ENCODE measurements at places on chromosomes 3 and 15. TPM values are rescaled to one million over a fixed set of nuclear protein-coding genes. Genes with fewer than 3 reads are reported as not detected.

DNA sequence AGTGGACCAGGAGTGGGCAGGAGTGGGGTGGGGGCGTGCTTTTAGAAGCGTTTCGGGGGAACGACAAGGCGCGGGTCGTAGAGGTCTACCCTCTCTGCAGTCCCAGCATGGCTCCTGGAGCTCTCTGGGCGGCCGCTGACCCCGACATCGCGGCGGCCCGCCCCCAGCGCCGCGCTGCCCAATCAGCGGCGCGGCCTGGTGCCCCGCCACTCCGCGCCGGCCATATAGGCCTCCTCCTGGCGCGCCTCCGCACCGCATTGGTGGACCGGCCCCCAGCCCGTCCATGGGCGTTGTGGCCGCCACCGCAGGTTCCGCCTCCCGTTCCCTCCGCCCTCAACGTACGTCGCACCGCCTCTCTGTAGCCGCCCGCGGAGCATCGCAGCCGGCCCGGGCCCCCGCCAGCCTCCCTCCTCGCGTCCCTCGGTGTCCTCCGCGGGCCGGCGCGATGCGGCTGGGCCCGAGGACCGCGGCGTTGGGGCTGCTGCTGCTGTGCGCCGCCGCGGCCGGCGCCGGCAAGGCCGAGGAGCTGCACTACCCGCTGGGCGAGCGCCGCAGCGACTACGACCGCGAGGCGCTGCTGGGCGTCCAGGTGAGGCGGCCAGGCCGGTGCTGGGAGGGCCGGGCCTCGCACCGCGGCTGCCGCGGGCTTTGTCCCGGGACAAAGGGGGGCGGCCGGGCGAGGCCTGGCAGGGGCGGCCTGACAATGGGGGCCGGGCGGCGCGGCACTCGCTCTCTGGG is at the start of gene RCN2:
RCN2 (plus strand) TSS at position 353 of the 738 bp plus-strand sequence; CDS start at position 446, 93 bp downstream.
- no peaks in the 10 kb centered on the region for H3K27me3 ChIP-seq
- H3K36me3 ChIP-seq = peaks cover 4% of the 10 kb centered on the region
- H3K4me1 ChIP-seq = peaks cover 6% of the 10 kb centered on the region

GRCh38 chr3:25584011-25584789 is 80.5 kb downstream of the TOP2B start:
- DNase-seq = no peak
- 0 out of 2 replicates have a peak, but pooled peaks cover 5% of the 10 kb centered on the region for H3K27me3 ChIP-seq
- no peak overlapping the region for H3K27ac ChIP-seq
- H3K4me1 ChIP-seq = no peaks in the 10 kb centered on the region
- no peak overlapping the region for H3K4me3 ChIP-seq

- peak overlapping the region; percentile 26 for H3K27ac ChIP-seq
- H3K4me3 ChIP-seq = no peak overlapping the region
- H3K27me3 ChIP-seq = no peaks in the 10 kb centered on the region
- DNase-seq = peak; percentile 56
- no peaks in the 10 kb centered on the region for H3K36me3 ChIP-seq
- peaks cover 39% of the 10 kb centered on the region for H3K4me1 ChIP-seq
Measured at GRCh38 chr3:73556520-73557372, 68.0 kb downstream of the PDZRN3 start.

DNA sequence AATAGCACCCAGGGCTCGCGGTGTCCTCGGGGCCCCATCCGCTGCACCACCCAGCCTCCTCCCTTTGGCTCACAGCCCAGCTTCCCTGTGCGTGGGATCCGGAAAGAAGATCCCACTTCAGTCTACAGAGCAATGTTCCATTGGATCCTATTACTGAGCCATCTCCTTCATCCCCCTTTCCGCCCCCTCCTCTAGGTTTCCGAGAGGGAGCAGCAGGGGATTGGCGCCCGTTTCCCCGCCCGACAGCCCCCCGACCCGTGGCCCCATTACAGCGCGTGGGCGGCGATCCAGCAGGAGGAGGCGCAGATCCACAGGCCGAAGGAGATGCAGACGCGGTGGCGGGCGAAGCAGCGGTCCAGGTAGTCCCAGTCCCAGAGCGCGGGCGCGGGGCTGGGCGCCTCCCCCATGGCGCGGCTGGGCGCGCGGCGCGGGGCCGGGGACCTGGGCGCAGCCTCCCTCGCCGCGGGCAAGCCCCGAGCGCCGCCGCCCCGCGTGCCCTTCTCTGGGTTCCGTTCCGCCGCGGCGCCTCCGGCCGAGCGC is 340 bp downstream of the TMEM44 start:
- H3K4me3 ChIP-seq = peak overlapping the region; percentile 83
- H3K27ac ChIP-seq = peak overlapping the region; percentile 65
- H3K4me1 ChIP-seq = no peaks in the 10 kb centered on the region

DNA sequence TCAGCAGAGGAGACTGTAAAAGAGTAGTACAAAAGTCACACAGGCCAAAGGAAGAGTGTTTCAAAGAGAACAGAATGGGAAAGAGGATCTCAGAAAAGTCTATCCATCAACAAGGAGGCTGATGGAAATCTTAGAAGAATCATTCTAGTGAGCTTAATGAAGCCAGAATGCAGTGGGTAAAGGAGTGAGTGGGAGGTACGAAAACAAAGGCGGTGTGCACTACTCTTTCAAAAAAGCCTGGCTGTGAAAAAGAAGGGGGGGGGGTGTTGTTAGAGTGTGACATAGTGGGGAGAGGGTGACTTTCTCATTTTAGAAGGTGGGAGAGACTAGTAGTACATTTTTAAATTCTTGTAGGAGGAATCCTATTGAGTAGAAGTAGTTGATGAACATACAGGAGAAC is 11.7 kb downstream of the PAQR9 start:
- H3K27ac ChIP-seq = no peak overlapping the region
- no peaks in the 10 kb centered on the region for H3K4me1 ChIP-seq
- no peaks in the 10 kb centered on the region for H3K36me3 ChIP-seq
- DNase-seq = no peak

GRCh38 chr3:20669675-20670074 is 483.7 kb upstream of the SGO1 start:
- no peak overlapping the region for H3K4me3 ChIP-seq
- H3K4me1 ChIP-seq = peaks cover 15% of the 10 kb centered on the region
- no peaks in the 10 kb centered on the region for H3K27me3 ChIP-seq

- no peaks in the 10 kb centered on the region for H3K36me3 ChIP-seq
- H3K4me1 ChIP-seq = no peaks in the 10 kb centered on the region
- peak; percentile 4 for DNase-seq
- H3K27me3 ChIP-seq = no peaks in the 10 kb centered on the region
- no peak overlapping the region for H3K27ac ChIP-seq
Measured at GRCh38 chr3:102447272-102447671, 12.5 kb downstream of the ZPLD1 start.

DNA sequence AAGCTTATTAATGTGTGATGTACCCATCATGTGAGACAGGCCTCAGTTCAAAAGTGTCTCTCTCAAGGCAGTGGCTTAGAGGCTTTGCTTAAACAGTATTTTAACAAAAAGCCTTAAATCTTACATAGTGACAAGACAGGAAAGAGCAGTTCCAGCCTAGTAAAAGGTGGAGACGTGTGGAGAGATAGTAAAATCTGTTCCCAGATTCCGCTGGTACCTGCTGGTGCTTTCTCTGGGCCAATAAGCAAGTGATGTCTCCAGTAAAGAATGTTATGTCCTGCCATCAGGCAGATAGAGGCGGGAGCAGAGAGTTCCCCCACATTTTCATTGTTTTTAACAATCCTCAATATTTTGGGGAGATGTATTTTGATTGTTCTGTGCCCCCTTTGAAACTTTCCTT is 135.0 kb downstream of the VPS8 start:
- H3K27me3 ChIP-seq = no peaks in the 10 kb centered on the region
- no peaks in the 10 kb centered on the region for H3K36me3 ChIP-seq
- no peaks in the 10 kb centered on the region for H3K4me1 ChIP-seq
- DNase-seq = no peak

DNA sequence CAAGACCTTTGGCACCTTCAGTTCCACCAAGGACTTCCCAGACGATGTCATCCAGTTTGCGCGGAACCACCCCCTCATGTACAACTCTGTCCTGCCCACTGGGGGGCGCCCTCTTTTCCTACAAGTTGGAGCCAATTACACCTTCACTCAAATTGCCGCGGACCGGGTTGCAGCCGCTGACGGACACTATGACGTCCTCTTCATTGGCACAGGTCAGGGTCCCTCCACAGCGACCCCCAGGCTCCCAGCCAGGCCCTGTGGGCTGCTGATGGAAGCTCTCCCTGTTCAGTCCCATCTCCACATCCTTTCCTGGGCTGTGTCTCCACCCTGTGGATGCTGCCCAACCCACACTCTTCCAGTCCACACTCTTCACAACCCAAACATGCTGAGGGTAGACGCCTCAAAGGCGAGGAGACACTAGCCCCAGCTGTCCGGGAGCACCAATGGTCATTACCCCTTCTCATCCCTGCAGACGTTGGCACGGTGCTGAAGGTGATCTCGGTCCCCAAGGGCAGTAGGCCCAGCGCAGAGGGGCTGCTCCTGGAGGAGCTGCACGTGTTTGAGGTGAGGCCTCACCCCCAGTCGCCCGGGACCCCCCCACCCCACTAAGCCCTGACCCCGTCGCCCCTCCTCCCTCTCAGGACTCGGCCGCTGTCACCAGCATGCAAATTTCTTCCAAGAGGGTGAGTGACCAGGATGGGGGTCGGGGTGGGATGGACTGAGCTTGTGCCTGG is 4.3 kb upstream of the LSMEM2 start:
- peaks cover 11% of the 10 kb centered on the region for H3K4me1 ChIP-seq
- H3K36me3 ChIP-seq = no peaks in the 10 kb centered on the region
- H3K27ac ChIP-seq = no peak overlapping the region
- no peaks in the 10 kb centered on the region for H3K27me3 ChIP-seq

GRCh38 chr3:184241447-184242296 is 7.1 kb downstream of the ALG3 start:
- no peak overlapping the region for H3K27ac ChIP-seq
- peak; percentile 54 for DNase-seq
- H3K4me3 ChIP-seq = no peak overlapping the region
- H3K27me3 ChIP-seq = no peaks in the 10 kb centered on the region
- no peaks in the 10 kb centered on the region for H3K4me1 ChIP-seq

DNA sequence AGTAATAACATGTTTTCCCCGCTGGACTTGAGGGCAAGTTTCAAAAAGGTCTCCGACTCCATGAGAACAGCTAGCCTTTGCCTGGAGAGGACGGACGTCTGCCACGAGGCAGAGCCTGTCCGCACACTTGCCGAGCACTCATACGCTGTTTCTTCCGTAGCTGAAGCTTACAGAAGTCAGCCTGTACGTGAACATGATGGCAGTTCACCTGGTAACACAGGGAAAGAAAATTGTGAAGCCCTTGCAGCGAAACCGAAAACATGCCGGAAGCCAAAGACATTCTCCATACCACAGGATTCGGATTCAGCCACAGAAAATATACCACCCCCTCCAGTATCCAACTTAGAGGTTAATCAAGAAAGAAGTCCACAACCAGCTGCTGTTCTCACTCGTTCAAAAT is 43.9 kb upstream of the RASA2 start:
- H3K27me3 ChIP-seq = no peaks in the 10 kb centered on the region
- peak overlapping the region; percentile 53 for H3K27ac ChIP-seq
- no peak overlapping the region for H3K4me3 ChIP-seq
- H3K36me3 ChIP-seq = peaks cover 77% of the 10 kb centered on the region
- no peak for DNase-seq

DNA sequence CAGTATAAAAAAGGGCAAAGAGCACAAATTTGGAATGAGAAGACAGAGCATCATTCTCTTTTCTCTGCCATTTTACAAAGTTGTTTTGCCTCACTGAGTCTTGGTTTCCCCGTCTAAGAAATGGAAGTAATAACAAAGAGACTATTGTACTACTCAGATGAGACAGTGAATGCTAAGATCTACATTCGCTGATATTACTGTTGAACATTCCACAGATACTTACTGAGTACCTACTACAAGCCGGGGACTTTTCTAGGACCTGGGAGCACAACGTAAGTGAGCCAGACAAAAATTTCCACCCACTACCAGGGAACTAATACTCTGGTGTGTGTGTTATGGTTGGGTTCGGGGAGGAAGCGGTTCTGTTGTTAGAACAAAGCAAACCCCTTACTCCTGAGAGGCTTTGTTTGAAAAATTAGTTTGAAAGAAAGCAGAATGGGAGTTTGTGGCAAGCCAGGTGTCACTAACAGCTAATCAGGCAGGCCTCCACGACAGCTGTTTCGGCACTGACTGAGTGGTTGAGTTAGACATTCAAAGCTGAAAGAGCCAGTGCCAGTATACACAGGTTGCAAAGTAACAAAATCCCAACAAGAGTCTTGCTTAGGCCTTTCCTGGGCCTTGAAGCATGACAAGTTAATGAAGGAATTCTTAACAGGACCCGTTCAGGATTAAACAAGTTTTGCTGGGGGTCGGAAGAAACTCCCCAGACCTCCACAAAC is 458.3 kb downstream of the EDEM1 start:
- DNase-seq = no peak
- no peak overlapping the region for H3K27ac ChIP-seq
- H3K4me1 ChIP-seq = no peaks in the 10 kb centered on the region
- H3K4me3 ChIP-seq = no peak overlapping the region
- no peaks in the 10 kb centered on the region for H3K36me3 ChIP-seq
- no peaks in the 10 kb centered on the region for H3K27me3 ChIP-seq

DNA sequence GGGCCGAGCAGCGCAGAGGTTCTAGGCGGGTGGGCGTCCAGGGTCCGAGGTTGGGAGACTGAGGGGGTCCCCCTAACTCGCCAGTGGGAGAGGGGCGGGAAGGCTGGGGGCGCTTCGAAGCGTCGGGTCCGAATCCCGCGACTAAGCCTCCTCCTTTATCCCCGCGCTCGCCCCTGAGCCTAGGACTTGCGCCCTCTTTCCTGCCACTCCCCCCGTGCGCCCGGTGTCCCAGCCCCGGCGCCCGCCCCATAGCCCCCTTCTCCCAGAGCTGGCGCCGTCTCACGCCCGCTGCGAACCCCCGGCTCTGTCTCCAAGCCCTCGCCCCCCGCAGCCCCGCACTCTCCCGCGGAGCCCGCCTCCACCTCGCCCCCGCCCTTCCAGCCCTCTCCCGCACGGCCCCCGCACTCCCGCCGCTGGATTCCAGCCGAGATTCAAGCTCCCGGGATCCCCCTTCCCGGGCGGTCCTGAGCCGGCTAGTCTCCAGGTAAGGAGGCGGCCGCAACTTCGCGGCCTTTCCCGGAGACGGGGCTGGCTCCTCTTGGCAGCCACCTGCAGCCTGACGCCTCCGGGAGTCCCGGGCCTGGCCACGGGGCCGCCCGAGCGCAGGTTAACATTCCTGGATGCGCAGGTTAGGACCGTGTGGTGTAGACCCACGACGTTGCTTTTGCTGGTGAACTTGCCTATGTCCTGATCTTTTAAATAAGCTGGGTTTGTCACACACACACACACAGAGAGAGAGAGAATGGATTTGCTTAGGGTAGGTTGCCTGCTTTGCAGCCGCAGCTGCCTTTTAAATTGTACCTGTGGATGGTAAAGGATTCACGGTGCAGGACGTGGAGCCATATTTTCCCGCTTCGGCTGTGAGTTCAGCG is 563 bp downstream of the PXYLP1 start:
- H3K27ac ChIP-seq = no peak overlapping the region
- H3K4me1 ChIP-seq = peaks cover 15% of the 10 kb centered on the region
- H3K36me3 ChIP-seq = no peaks in the 10 kb centered on the region
- H3K27me3 ChIP-seq = no peaks in the 10 kb centered on the region
- peak overlapping the region; percentile 76 for H3K4me3 ChIP-seq
- peak; percentile 45 for DNase-seq

GRCh38 chr15:40420793-40421192 is 15.2 kb downstream of the IVD start:
- no peaks in the 10 kb centered on the region for H3K36me3 ChIP-seq
- no peaks in the 10 kb centered on the region for H3K27me3 ChIP-seq
- no peaks in the 10 kb centered on the region for H3K4me1 ChIP-seq
- no peak for DNase-seq
- no peak overlapping the region for H3K4me3 ChIP-seq

- H3K36me3 ChIP-seq = no peaks in the 10 kb centered on the region
- H3K4me3 ChIP-seq = no peak overlapping the region
- H3K27me3 ChIP-seq = no peaks in the 10 kb centered on the region
Measured at GRCh38 chr15:25244731-25245585, 193.9 kb downstream of the UBE3A start.

The SNTN gene
- total RNA-seq = not detected

The CACNA2D2 gene
- not detected for total RNA-seq

All from GM23248 (cell line).